Lower lobe of right lung (tissue), 2 donors: ENCODE measurements at places on chromosomes 1 and 21. TPM values are rescaled to one million over a fixed set of nuclear protein-coding genes. Genes with fewer than 3 reads are reported as not detected.
A peak's percentile ranks its signal among the peaks of the same experiment; 100 is the strongest.

DNA sequence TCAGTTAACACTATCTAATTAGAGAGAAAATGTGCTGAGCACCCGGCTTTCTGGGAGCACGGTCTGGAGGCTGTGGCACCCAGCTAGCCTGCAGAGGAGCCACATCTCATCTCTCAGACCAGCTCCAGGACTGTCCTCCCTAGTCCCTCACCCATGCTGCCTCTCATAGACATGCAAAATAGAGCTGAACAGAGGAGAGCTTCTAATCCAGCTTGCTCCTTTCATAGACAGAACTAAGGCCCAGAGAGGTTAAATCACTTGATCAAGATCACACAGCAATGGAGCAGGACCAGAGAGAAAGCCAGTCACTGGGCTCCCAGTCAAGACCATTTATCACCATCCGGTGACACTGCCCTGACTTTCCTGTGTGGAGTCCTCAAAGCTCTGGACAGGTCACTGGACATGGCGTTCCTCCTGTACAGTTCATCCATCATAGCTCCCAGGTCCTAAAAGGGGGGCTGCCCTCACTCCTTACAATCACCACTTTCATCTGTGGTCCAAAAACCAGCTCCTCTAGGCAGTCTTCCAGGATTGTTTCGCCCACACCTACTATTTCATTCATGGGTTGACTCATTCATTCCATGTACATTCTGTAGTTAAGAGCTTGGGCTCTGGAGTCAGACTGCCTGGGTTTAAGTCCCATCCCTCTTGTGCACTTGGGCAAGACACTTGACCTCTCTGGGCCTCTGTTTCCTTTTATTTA is 8.8 kb upstream of the CAMK2N1 start:
- no peak for DNase-seq

Gene FNDC5
- total RNA-seq, result 0.65 TPM

DNA sequence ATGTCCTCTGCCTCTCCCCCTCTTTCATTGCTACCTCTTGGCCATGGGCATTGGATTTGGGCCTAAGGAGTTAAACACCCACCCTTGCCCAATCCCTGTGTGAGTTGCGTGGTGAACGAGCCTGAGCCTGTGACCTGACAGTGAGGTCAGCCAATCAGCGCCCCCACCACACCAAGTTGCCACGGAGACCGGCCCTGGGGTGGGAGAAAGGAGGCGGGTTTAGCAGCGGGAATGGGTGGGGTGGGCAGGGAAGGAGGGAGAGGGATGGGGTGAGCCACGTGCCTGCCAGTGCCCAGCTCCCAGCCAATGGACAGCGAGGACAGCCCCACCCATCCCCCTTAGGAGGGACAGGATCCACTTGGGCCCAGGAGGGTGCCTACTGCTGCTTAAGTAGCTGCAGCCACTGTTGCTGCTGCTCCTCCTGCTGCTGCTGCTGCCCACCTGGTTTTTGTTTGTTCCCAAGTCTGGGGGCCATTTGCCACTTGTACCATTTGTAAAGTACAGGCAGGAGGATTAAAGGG is 9.5 kb downstream of the ZBTB7B start:
- DNase-seq, result peak; percentile 85

DNA sequence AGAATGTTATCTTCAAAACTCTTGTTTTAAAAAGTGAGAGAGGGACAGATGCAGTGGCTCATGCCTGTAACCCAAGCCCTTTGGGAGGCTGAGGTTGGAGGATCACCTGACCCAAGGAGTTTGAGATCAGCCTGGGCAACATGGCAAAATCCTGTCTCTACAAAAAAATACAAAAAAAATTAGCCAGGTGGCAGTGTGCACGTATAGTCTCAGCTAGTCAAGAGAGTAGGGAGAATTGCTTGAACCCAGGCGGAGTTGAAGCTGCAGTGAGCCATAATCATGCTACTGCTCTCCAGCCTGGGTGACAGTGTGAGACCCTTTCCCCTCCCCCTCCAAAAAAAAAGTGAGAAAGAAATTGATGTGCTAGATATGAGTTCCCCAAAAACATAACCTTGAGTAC is 131.0 kb downstream of the KCNT2 start:
- DNase-seq, result no peak

- DNase-seq, result no peak
Measured at GRCh38 chr1:228267962-228268880, 60.4 kb downstream of the OBSCN start.

Gene SEC16B
- 1.9 TPM for total RNA-seq

- no peak for DNase-seq
Measured at GRCh38 chr1:181910905-181911304, 150.6 kb downstream of the ZNF648 start.

DNA sequence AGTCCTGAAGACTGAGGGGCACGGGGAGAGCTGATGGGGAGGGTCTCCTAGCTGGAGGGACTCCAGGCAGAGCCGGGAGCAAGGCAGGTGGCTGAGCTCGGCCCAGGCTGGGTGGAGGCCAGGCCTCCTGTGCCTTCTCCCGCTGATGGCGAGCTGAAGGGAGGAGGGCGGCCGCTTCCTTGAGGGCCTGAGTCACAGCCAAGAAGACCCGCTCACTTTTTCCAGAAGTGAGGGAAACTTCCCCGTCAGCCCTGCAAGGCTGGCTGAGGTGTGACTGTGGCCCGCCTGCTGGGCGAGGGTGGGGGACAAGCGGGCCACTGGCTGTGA is 1.7 kb upstream of the VWA1 start:
- DNase-seq, result no peak

Gene PUM1
- 121 TPM for total RNA-seq

Gene UBE2U
- total RNA-seq, result not detected

- DNase-seq, result no peak
Measured at GRCh38 chr1:147549526-147549925, 8.2 kb downstream of the BCL9 start.

Gene CRNN
- total RNA-seq, result not detected

GRCh38 chr1:114353262-114353661 is 157.7 kb downstream of the TRIM33 start:
- DNase-seq, result peak; percentile 56

- DNase-seq, result no peak
Measured at GRCh38 chr1:37631036-37631435, 3.7 kb downstream of the RSPO1 start.

DNA sequence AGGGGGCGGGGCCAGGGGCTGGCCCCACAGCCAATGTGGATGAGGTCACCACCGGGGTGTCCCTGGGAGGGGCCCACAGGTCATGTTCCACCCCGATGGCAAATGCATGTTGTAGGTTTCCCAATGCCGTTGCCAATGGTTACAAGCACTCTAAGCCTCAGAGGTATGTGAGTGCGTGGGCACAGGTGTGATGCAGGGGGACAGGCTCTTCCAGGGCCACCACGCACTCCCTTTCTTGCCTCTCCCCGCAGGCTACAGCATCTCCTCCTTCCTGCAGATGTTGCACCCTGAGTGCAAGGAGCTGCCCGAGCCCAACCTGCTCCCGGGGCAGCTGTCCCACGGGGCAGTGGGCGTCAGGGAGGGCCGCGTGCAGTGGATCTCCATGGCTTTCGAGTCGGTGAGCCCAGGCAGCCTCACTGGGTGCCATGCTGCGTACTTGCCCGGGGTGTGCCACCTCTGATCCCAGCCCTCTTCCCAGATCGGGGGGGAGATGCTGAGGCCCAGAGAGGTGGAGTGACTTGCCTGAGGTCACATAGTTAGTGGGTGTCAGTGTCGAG is 52.4 kb downstream of the DISP3 start:
- no peak for DNase-seq

DNA sequence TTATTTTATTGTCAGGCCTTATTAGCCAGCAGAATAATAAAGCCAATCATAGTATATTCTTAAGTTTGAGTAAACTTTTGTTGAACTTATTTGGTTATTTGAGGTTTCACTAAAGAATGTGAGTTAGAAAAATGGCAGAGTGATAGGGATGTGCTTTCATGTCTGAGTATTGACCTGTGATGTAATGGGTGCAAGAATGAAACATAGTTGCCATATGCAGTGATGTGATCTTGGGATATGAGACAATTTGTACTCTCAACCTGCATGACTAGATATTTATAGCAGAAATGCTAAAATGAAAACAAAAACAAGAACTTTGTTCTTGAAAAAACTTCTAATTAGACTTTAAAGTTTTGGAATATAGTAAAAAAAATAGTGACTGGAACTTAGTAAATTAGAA is 97.9 kb downstream of the DISP1 start:
- no peak for DNase-seq

Gene CIART
- 6.2 TPM for total RNA-seq

- DNase-seq, result no peak
Measured at GRCh38 chr1:165290148-165290547, 66.4 kb downstream of the LMX1A start.

Gene FCRL5
- 1.2 TPM for total RNA-seq
